Suppressor macrophage (primary cell): ENCODE measurements at places on chromosomes 13 and 19.
A peak's percentile ranks its signal among the peaks of the same experiment; 100 is the strongest.

DNA sequence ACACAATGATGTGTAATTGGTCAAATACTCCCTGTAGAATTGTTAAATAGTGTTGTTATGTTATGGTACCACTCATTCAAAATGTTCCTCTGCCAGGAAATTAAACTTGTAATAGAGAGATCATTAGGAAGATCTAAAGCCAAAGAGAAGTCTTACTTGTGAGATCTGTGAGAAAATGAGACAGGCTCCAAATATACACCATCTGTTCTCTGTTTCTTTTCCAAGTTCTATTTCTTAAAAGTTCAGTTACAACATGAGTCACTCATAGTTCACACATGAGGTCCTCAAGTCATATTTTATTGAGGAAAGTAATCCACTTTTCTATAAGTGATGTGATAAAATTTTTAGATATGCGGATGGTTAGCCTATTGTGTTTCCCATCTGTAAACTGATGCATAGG, 1038.1 kb upstream of the PRR20A start:
- no peak for DNase-seq

GRCh38 chr13:75579529-75579928, 29.9 kb downstream of the UCHL3 start:
- no peak for DNase-seq

GRCh38 chr13:114174529-114174961, 4.5 kb upstream of the CFAP97D2 start:
- no peak for DNase-seq

GRCh38 chr13:23450340-23451046, 17.0 kb upstream of the SACS start:
- no peak for DNase-seq

DNA sequence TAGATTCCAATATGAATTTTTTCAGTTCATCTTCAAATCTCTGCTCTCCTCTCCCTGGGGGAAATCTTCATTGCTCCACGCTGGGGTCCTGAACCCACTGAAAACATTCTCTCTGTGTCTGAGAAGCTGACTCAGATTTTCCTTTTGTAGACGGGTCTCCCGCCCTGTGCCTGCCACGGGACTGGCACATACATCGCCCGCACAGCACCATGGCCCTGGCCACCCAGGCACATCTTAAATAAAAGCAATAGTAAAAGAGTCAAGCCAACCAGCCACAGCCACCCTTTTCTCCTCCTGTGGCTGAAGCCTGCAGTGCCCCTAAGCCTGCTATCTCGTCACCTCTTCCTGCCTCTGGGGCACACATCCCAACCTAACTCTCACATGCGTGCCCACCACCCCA, 301.2 kb downstream of the ZNF536 start:
- no peak for DNase-seq

- DNase-seq: no peak
These were observed 8.2 kb downstream of the FXYD5 start for GRCh38 chr19:35162471-35163326.

- DNase-seq: no peak
These were observed 26.6 kb downstream of the ZSWIM9 start for GRCh38 chr19:48196933-48197665.

DNA sequence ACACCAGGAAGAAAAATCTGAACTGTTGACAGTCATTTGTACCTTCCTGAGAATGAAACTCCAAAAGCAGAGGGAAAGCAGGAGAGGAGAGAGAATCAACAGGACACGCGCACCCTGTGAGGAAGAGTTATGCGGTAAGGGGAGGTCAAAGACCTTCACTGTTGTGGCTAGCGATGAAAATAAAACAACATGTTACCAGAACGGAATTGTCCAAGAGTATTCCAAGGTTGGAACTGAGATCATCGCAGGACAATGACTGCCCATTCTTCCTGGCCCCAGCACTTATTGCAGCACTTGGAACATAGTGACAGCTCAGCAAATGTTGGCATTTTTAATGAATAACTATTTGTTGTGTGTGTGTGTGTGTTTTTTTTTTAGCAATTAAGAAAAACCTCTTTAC, 176.0 kb upstream of the TSC22D1 start:
- no peak for DNase-seq

GRCh38 chr19:10096615-10096963, 5.9 kb downstream of the ANGPTL6 start:
- no peak for DNase-seq

DNA sequence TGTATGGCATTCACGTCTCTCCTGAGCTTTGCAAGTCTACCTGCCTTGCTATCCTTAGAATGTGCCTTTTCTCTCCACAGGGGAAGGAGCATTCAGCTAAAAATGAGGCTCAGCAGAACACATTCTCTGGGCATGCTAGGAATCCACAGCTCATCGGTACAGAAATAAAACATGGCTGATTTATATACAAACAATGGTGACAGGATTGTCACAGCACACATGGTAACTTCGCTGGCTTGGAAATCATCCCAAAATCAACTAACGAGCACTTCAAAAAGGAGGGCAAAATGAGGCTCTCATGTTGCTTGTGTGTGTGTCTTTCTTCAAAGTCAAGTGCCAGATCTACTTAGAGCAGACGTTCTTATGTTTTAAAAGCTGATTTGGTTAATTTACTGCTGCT, 373.0 kb downstream of the FGF14 start:
- DNase-seq: no peak

GRCh38 chr19:34135054-34135800, 37.1 kb upstream of the LSM14A start:
- peak; percentile 7 for DNase-seq

GRCh38 chr13:83153848-83154247, 728.4 kb downstream of the SLITRK1 start:
- no peak for DNase-seq

DNA sequence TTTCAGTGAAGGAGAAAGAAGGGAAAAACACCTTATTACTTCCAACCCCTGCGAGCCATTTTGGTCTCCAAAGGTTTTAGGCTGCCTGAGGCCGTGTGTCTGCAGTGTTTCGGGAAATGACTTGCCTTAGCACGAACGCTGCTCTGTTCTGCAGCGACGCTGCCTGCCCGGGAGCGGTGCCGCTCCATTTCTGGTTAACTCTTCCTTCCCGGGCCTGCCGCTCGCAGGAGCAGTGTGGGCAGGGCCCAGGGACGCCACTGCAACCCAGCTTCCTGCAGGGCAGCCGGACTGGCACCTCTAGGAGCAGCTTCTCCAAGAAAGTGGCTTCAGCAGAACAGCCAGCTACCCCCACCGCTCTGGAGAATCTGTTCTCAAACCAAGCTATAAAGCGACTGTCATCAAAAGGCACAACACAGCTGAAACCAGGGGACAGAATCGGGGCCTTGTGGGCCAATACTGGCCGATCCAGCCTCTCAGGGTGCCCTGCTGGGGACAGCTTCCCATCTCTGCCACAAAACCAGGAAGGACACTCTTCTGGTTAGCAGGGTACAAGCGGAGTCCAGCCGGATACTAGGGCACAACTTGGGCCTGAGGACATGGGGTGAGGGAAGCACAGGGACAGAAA, 72.2 kb downstream of the KCTD15 start:
- DNase-seq: peak; percentile 13

DNA sequence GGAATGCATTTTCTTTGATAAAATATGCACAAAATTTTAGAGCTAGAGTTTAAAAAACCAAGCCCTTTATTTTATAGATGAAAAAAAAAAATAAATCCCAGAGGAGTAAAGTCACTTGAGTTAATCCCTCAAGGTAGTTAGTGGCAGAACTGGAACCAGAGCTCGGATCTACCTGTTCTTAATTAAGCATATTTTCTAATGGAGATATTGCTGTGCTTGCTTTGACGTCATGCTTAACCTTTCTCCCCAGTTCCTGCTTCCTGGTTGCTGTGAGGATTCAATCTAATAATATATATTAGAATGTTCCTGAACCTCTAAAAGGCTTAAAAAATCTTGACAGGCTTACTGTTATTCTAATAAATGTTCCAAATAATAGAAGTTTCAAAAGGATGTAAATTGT, 300.6 kb upstream of the KLF12 start:
- no peak for DNase-seq

DNA sequence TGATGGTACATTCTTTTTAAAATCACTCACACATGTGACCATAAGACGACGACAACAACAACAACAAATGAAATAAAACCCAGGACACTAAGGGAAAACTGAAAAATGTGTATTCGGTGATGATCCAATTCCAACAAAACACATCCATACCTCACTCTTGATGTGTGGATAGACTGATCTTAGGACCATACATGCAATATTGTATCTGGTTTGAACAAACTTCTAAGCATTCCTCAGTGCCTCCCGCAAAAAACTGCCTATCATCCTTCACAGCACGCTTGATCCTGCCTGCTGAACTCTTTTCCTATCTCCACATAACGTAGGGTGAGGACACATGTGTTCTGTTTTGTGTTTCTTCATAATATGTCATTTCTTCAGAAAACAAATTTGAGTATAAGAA, 415.2 kb downstream of the KCTD12 start:
- no peak for DNase-seq

DNA sequence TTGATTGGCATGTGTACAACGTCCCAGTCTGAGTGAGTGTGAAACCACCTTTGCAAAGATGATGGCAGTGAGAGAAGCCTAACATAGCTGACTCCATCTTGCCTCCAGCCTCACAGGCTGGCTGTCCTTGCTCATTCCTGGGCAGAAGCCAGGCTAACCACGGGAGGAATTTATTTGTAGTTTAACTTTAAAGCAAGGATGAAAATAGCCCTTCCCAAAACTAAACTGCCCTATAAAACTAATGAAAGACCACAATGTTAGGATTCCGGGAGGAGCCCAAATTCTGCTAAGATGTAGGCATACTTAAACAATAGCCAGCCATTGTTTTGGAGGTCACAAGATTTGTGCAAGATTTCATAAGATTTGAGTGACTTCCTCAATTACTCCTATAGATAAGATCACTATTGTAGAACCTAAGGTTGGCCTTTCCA, 96.6 kb upstream of the LSM14A start:
- no peak for DNase-seq

DNA sequence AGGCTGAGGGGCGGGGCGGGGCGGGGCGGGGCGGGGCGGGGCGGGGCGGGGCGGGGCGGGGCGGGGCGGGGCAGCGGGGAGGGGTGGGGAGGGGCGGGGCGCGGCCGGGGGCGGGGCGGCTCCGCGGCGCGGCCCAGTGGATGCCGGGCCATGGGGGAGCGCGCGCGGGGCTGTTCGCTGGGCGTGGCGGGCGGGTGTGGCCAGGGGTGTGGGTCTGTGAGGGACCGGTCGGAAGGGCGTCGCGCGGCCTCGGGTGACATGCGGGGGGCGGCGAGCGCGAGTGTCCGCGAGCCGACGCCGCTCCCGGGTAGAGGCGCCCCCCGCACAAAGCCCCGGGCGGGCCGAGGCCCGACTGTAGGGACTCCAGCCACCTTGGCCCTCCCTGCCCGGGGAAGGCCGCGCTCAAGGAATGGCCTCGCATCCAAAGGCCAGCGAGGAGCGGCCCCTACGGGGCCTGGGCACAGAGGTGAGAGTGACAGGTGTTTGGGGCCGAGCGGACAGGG, at the start of gene ZFP28:
Gene ZFP28, plus strand, starts transcription at position 188 of the 503 bp plus-strand sequence. Its CDS starts 71 bp downstream, at position 259.
- no peak for DNase-seq

- no peak for DNase-seq
These were observed 367.0 kb downstream of the DACH1 start for GRCh38 chr13:71499944-71500514.

GRCh38 chr19:5358173-5358800, 17.7 kb upstream of the PTPRS start:
- no peak for DNase-seq

- no peak for DNase-seq
These were observed 614 bp upstream of the PNMA8A start for GRCh38 chr19:46471811-46472543.

DNA sequence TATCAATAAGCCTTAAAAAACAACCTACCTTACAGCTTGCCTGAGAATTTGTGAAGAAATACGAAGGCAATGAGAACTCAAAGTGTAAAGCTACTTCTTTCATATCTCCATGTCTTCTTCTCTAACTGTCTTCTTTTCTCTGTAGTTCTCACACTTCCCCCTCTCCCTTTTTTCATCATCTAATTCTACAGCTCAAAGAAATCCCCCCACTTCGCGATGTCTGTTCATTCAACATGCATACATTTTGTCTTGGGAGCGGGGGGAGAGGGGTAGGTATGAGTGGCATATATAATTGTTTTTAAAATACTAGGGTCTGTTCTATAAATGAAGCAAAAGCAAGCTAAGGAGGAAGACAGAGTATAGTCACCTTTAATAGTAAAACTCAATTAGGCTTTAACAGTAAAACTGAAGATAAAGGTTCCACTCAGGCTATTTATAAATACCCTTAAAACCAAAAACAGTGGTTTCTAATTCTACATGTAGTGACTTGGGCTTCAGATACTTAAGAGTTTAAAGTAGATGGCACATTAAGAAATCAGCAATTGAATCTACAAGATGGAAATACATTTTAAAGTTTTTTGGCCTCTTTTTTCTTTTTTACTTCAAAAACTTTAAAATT, 106.9 kb downstream of the KLF12 start:
- DNase-seq: no peak

DNA sequence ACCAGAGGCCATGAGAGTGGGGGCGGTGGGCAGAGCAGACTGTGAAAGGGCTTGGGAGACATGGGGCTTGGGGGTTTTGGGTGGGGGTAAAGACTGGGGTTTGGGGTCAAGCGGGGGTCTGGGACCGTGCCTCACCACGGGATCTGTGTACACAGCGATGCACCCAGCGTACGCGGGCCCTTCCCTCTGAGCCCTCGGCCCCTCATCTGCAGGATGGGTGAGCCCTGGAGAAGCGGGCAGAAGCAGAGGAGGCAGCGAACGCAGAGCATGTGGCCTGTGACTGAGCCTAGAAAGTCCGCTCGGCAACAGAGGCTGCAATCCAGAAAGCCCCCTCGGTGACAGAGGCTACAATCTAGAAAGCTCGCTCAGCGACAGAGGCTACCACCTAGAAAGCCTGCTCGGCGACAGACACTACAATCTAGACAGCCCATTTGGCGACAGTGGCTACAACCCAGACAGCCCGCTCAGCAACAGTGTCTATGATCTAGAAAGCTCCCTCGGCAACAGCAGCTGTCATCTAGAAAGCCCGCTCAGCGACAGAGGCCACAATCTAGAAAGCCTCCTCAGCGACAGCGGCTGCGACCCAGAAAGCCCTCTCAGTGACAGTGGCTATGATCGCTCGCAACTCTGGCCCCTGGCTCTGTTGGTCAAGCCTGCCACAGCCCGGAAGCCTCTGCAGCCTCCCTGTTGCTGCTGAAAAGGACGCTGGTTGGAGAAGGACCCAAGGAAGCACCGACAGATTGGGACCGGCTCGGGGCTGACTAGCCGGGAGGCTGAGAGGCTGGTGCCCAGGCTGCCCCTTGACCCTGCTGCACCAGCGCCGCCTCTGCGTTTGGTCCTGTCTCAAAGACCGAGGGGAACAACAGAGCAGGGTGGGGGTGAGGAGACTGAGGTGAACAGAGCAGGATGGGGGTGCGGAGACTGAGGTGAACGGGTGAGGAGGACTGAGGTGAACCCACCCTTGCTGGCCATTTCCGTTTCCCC, 68.6 kb downstream of the SPACA7 start:
- no peak for DNase-seq

GRCh38 chr19:55176076-55176475, 4.0 kb downstream of the SYT5 start:
- DNase-seq: no peak

DNA sequence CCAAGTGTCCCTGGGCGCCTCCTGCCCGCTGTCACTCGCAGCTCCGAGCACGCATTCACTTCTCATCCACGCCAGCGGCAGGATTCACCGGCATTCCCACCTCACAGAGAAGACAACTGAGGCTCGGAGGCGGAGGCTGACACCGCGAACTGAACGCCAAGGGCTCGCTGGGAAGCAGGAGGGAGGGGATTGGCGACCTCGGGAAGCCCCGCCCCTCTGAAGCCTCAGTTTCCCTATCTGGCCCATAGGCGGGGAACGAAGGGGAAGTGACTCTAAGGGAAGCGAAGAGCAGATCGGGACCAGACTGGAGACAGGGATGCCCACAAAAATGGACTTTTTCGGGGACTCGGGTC, 256 bp downstream of the MICOS13 start:
- peak; percentile 17 for DNase-seq

GRCh38 chr19:14113762-14114414, 3.7 kb downstream of the PRKACA start:
- DNase-seq: peak; percentile 74
